Smooth muscle cell of trachea (primary cell): ENCODE measurements at places on chromosomes 1 and 21. TPM values are rescaled to one million over a fixed set of nuclear protein-coding genes. Genes with fewer than 3 reads are reported as not detected.

ZMPSTE24 gene
- 72.1 and 85.4 TPM in 2 replicates for total RNA-seq

CD34 gene
- total RNA-seq, result 0.17 and 0.29 TPM in 2 replicates

FCRL4 gene
- not detected in 2 replicates for total RNA-seq

TMCO4 gene
- 19.6 and 27.5 TPM in 2 replicates for total RNA-seq

CTSE gene
- total RNA-seq, result not detected in 2 replicates

GBP4 gene
- total RNA-seq, result 0.15 and 0.33 TPM in 2 replicates

KCNJ9 gene
- total RNA-seq, result under 0.01 TPM in 1 of 2 replicates, not detected in the other

VHLL gene
- total RNA-seq, result not detected in 2 replicates

FLG2 gene
- total RNA-seq, result not detected in 2 replicates

CCNL2 gene
- total RNA-seq, result 140 and 163 TPM in 2 replicates

ACP6 gene
- total RNA-seq, result 6.1 and 8.1 TPM in 2 replicates

JUN gene
- total RNA-seq, result 76.8 and 249 TPM in 2 replicates

CDC42BPA gene
- 47.8 and 53.4 TPM in 2 replicates for total RNA-seq

RSRP1 gene
- total RNA-seq, result 125 and 149 TPM in 2 replicates

KCNK2 gene
- total RNA-seq, result 4.1 and 5.2 TPM in 2 replicates

RSPH1 gene
- total RNA-seq, result 0.15 and 0.17 TPM in 2 replicates

MED8 gene
- 64.8 and 76.2 TPM in 2 replicates for total RNA-seq

SMIM12 gene
- total RNA-seq, result 22.8 and 38.5 TPM in 2 replicates

FAM43B gene
- total RNA-seq, result 0.33 TPM in 1 of 2 replicates, not detected in the other

ATP6V1G3 gene
- not detected in 2 replicates for total RNA-seq

CD164L2 gene
- not detected in 2 replicates for total RNA-seq

DNMT3L gene
- not detected in 2 replicates for total RNA-seq

RNU1-4 gene
- total RNA-seq, result under 0.01 TPM in 2 replicates

KIAA0040 gene
- total RNA-seq, result under 0.01 and 0.17 TPM in 2 replicates

RXFP4 gene
- not detected in 2 replicates for total RNA-seq

KCNQ4 gene
- under 0.01 TPM in 2 replicates for total RNA-seq

TRIM63 gene
- 0.15 TPM in 1 of 2 replicates, not detected in the other for total RNA-seq

MPZL1 gene
- 166 and 178 TPM in 2 replicates for total RNA-seq

PGLYRP3 gene
- not detected in 2 replicates for total RNA-seq

TMEM52 gene
- total RNA-seq, result 0.15 and 0.17 TPM in 2 replicates

WDR64 gene
- not detected in 2 replicates for total RNA-seq

LENEP gene
- not detected in 2 replicates for total RNA-seq

CACHD1 gene
- 4.5 and 5.3 TPM in 2 replicates for total RNA-seq

GNAT2 gene
- 0.17 and 0.29 TPM in 2 replicates for total RNA-seq

KIRREL1 gene
- total RNA-seq, result 97.7 and 141 TPM in 2 replicates

PLA2G2D gene
- total RNA-seq, result not detected in 2 replicates

CD53 gene
- total RNA-seq, result not detected in 2 replicates

SPATA46 gene
- total RNA-seq, result not detected in 2 replicates

C1orf87 gene
- 0.15 TPM in 1 of 2 replicates, not detected in the other for total RNA-seq
